ENCODE measurements at places on chromosomes 13 and 19. TPM values are rescaled to one million over a fixed set of nuclear protein-coding genes. Genes with fewer than 3 reads are reported as not detected.

Gene BCL3
- total RNA-seq = 22.9 TPM

Gene PLPPR3
- total RNA-seq = not detected

Gene NLRP7
- not detected for total RNA-seq

Gene ZNF547
- total RNA-seq = 3.2 TPM

Gene ADGRE3
- not detected for total RNA-seq

Gene ZNF780A
- 9.0 TPM for total RNA-seq

Gene ZNF43
- 1.4 TPM for total RNA-seq

Gene ZNF844
- total RNA-seq = 4.0 TPM

Gene LMTK3
- total RNA-seq = 8.3 TPM

Gene ZNF556
- 0.04 TPM for total RNA-seq

Gene DNAJC3
- 20.5 TPM for total RNA-seq

Gene C1QTNF9B
- 0.23 TPM for total RNA-seq

Gene NANOS3
- not detected for total RNA-seq

Gene SIGLEC7
- not detected for total RNA-seq

Gene THAP8
- total RNA-seq = 0.95 TPM

Gene PDE4C
- 1.8 TPM for total RNA-seq

Gene ZNF791
- 26.3 TPM for total RNA-seq

Gene KLK13
- not detected for total RNA-seq

Gene COX7A1
- total RNA-seq = not detected

Gene APC2
- 1.4 TPM for total RNA-seq

Gene RXFP2
- not detected for total RNA-seq

Gene OVOL3
- total RNA-seq = not detected

Gene CA11
- 4.1 TPM for total RNA-seq

Gene ATXN8OS
- total RNA-seq = not detected

Gene C19orf85
- total RNA-seq = not detected
